Activated CD8-positive, alpha-beta T cell treated with anti-CD3 and anti-CD28 coated beads, Interleukin-2, amount 10 ng/mL, durations not matched to agents 7 days and 5 days (primary cell): ENCODE measurements at places on chromosomes 1 and 21. TPM values are rescaled to one million over a fixed set of nuclear protein-coding genes. Genes with fewer than 3 reads are reported as not detected.

GBP6 gene
- total RNA-seq, result 0.10 TPM

CD244 gene
- 15.0 TPM for total RNA-seq

CACHD1 gene
- 0.55 TPM for total RNA-seq

FCRL4 gene
- not detected for total RNA-seq

NHLH1 gene
- 0.47 TPM for total RNA-seq

ANGPTL1 gene
- total RNA-seq, result not detected

MYOM3 gene
- not detected for total RNA-seq

RPS6KA1 gene
- total RNA-seq, result 179 TPM

CYP4B1 gene
- not detected for total RNA-seq

HES3 gene
- not detected for total RNA-seq

FHAD1 gene
- 0.21 TPM for total RNA-seq

GNG4 gene
- 0.23 TPM for total RNA-seq

FOXD2 gene
- total RNA-seq, result 0.24 TPM

ASAP3 gene
- 0.83 TPM for total RNA-seq

CLCA1 gene
- total RNA-seq, result not detected

S100B gene
- 8.5 TPM for total RNA-seq
